ENCODE measurements at places on chromosomes 5 and 9.

- no peak overlapping the region for H3K4me3 ChIP-seq
- no peaks in the 10 kb centered on the region for H3K27me3 ChIP-seq
- peaks cover 40% of the 10 kb centered on the region for H3K4me1 ChIP-seq
- H3K27ac ChIP-seq, result peak overlapping the region; percentile 93
- no peaks in the 10 kb centered on the region for H3K36me3 ChIP-seq
Measured at GRCh38 chr5:72453246-72453775, 53.9 kb downstream of the ZNF366 start.

GRCh38 chr5:54455413-54456157, at the start of gene HSPB3:
TSS of gene HSPB3 (plus strand) at chr5:54455699. CDS start at chr5:54455790, 91 bp downstream.
- no peak for DNase-seq
- H3K4me1 ChIP-seq, result peaks cover 27% of the 10 kb centered on the region
- H3K27ac ChIP-seq, result no peak within 1 kb of the TSS
- no peak within 1 kb of the TSS for H3K4me3 ChIP-seq
- H3K36me3 ChIP-seq, result no peaks in the 10 kb centered on the region
- H3K27me3 ChIP-seq, result no peaks in the 10 kb centered on the region

- H3K27me3 ChIP-seq, result no peaks in the 10 kb centered on the region
- H3K4me3 ChIP-seq, result no peak overlapping the region
- no peaks in the 10 kb centered on the region for H3K36me3 ChIP-seq
- no peak for DNase-seq
Measured at GRCh38 chr5:33701251-33701650, 190.5 kb downstream of the ADAMTS12 start.

DNA sequence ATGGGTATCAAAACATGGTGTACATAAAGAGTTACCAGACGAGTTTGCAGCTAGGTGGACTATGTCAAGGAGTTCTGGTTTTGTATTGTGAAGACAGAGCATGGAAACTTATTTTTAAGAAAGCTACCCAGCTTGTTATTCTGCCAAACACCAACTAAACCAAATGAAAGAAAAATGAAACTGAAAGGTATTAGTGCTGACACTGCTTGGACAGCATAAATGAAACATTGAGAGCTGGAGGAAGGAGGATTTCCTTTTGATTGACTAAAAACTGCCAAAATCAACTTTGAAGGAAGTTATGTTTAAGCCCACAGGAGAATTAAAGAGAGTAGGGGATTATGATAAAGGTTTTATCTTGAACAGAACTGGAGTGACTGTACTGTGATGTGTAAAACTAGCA, 766.2 kb downstream of the PTPRD start:
- no peak overlapping the region for H3K4me3 ChIP-seq
- no peak overlapping the region for H3K27ac ChIP-seq
- DNase-seq, result no peak
- no peaks in the 10 kb centered on the region for H3K36me3 ChIP-seq
- no peaks in the 10 kb centered on the region for H3K4me1 ChIP-seq

- no peak for DNase-seq
- H3K27me3 ChIP-seq, result no peaks in the 10 kb centered on the region
- no peak overlapping the region for H3K4me3 ChIP-seq
- H3K36me3 ChIP-seq, result no peaks in the 10 kb centered on the region
- H3K4me1 ChIP-seq, result no peaks in the 10 kb centered on the region
Measured at GRCh38 chr5:94885931-94886330, 267.5 kb downstream of the SLF1 start.

DNA sequence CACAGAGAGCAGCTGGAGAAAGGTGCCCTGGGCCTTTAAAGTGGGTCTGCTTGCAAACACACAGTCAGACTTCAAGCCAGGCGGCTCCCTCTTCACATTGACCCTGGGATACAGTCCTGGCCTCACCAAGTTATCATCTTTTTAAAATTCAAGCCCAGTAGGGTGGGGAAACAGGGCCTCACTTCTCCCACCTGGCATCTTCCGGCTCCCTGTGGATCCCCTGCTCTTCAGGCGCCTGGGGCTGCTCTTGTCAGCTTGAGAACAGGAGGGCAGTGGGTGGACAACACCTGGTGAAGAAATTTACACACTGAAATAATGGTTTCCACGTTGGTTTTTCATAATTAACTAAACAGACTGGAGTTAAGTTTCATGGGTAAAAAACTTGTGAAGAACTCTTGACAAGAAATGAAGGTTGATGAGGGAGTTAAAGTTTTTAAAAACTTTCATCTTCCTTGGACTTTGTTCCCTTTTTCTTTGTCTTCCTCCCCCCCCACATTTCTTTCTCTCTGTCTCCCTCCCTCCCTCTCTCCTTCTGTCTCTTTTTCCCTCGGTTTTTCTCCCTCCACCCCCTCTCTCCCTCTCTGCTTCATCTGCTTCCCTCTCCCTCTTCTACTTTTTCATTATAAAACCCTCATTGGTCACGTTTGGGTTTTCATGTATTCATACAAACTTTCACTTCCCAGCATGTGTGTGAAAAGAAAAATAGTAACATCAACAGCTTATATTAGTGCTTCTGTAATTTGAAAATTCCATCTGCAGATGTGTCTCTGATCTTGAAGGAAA, 219.6 kb downstream of the DMRT2 start:
- no peak for DNase-seq
- no peak overlapping the region for H3K27ac ChIP-seq
- no peaks in the 10 kb centered on the region for H3K4me1 ChIP-seq
- H3K4me3 ChIP-seq, result no peak overlapping the region
- H3K27me3 ChIP-seq, result no peaks in the 10 kb centered on the region
